ENCODE measurements at places on chromosomes 1 and 21.
A peak's percentile ranks its signal among the peaks of the same experiment; 100 is the strongest.

DNA sequence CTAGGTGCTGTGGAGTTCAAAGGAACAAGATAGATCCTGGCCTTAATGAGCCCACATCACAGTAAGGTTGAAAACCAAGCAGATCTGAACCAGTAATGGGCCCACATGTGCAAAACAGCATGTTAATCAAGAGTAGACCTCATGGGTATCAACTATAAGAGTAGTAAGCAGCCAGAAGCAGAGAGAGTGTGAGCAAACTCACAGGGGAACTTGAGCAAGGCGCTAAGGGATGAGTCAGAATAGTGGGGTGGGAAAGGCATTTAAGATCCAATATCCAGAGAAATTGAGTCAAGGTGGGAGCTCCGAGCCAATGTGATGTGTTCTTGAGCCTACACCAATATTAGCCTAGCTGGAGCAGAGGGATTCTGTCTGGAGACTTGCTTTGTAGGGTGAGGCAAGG lies 52.4 kb upstream of the GJA5 start:
- DNase-seq, result peak; percentile 65

GRCh38 chr1:214403431-214403830 lies 122.5 kb downstream of the SMYD2 start:
- no peak for DNase-seq

GRCh38 chr21:39131791-39132190 lies 51.5 kb downstream of the PSMG1 start:
- DNase-seq, result no peak

GRCh38 chr1:243287652-243288051 lies 31.8 kb downstream of the SDCCAG8 start:
- peak; percentile 13 for DNase-seq

DNA sequence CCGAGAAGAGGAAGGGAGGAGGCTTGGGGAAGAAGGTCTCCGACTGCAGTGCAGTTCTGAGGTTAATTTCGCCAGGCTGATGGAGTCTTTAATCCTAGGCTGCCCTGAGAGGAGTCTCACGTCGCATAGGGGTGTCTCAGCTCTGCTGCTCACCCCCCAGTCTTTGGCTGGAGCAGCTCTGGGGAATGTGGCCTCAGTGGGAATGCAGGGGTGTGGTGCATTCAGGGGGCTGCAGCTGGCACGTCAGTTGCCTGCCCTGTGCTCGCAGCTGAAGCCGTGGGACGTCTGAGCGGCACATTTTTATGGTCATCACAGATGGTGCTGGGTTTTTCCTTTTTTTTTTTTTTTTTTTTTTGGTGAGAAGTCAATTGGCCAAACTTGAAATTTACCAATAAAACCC lies 38.2 kb downstream of the ACTN2 start:
- no peak for DNase-seq

DNA sequence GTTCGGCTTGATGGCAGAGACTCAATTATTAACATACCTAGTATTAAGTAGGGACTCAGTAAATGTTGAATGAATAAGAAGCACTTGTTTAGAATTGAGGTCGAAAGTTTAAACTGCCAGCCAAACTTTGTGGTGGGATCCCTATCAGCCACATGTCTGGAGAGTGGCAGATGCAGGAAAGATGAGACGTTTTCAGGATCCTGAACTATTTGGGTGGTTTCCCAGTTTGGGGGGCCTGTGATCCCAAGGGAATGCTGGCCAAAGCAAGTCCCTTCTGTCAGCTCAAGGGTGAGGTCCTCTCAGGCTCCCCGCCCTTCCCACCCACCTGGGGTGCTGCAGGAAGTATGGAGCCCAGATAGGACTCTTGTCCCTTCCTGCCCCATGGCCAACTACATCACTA lies 38.6 kb downstream of the KCNC4 start:
- DNase-seq, result no peak

DNA sequence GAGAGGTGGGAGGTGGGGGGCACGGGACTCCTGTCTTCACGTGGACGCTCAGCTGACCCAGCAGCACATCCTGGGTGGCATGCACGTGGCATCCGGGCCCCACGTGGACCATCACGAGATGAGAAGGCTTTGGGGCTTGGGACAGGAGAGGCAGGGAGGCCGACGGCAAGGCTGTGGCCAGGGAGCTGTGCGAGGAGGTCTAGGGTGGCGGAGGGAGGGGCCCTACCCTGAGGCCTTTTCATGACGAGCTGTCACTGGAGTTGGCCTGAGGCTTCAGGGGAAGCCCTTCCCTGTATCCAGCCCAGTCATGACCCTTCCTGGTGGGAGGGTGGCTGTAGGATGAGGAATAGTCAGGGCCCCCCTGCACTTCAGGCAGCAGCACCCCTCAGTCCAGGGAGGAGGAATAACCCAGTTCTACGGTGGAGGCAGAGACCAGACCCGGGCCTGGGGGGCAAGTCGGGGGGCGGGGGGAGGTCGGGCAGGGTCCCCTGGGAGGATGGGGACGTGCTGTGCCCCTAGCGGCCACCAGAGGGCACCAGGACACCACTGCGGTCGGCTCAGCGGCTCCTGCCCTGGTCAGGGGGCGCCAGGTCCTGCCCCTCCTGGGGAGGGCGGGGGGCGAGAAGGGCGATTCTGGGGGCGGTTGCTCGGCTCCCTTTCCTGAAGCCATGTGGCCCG lies 2.0 kb upstream of the PERM1 start:
- peak; percentile 20 for DNase-seq

GRCh38 chr1:221742555-221743415 lies 896 bp upstream of the DUSP10 start:
- DNase-seq, result peak; percentile 95

DNA sequence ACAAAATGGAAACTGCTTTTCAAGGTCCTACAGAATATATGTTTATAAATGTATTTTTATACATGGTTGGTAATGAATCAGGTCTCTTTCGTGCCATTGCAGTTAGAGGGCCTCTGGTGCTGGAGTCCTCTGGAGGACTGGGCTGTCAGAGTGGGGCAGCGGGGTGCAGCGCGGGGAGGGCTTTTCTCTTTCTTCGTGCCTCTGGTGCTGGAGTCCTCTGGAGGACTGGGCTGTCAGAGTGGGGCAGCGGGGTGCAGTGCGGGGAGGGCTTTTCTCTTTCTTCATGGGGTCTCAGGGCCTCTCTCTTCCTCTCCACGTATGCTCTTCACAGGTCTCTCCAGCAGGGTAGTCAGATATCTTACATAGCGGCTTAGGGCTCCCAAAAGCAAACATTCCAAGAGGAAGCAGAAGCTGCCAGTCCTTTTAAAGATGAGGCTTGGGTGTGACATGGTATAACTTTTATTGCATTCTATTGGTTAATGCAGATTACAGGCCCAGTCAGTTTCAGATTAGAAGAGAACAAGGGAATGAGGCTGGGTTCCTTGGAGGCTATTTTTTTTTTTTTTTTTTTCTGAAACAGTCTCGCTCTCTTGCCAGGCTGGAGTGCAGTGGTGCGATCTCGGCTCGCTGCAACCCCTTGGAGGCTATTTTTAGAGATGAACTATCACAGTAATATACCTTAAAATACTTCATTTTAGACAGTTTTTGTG lies 13.1 kb downstream of the SDCCAG8 start:
- DNase-seq, result peak; percentile 69

DNA sequence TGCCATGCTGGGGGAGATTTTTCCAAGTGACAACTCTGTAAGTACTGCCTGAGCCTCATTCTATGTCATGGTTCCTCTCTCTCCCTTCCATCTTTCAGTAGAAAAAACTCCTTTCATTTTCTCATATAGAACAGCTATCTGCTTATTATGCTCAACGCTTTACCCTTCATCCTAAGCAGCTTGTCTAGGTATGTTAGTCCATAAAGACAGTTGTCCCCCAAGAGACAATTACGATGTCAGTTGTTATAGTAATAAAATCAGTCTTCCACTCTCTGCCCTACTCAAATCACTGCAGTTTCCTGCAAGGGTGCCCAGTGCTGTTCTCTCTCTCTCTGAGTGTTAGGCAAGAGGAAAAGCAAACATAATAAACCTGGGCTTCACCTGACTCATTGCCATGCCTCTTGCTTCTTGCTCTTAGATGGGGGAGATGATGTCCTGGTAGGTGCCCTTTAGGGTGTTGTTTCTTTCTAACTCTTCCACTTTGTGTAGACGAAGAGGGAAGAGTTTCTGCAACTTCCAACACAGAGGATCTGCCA lies 59.4 kb downstream of the PAPPA2 start:
- DNase-seq, result no peak

DNA sequence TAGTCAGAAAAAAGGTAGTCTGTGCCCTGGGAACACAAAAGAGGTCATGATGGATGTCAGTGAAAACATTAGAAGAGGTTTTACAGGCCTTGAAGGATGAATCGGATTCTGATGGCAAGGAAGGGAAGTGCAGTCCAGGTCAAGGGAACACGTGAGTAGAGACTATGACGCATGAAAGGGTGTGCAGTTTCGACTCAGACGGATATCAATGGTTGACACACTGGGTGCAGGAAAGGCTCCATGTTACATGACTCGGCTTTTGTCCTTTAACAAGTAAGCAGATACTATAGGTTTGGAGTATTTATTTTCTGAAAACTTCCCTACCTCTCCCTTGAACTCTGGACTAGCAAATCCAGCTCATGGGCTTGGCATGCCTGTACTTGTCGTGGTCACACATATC lies 55.3 kb downstream of the SEC16B start:
- no peak for DNase-seq

GRCh38 chr1:209335178-209335577 lies 248.3 kb upstream of the CAMK1G start:
- peak; percentile 84 for DNase-seq

- no peak for DNase-seq
Observed at GRCh38 chr21:39531840-39532239, 80.1 kb downstream of the SH3BGR start.

- DNase-seq, result no peak
Observed at GRCh38 chr1:10623686-10624145, 149.0 kb downstream of the PEX14 start.

GRCh38 chr1:109383087-109383779 lies 14.5 kb downstream of the SORT1 start:
- peak; percentile 91 for DNase-seq

DNA sequence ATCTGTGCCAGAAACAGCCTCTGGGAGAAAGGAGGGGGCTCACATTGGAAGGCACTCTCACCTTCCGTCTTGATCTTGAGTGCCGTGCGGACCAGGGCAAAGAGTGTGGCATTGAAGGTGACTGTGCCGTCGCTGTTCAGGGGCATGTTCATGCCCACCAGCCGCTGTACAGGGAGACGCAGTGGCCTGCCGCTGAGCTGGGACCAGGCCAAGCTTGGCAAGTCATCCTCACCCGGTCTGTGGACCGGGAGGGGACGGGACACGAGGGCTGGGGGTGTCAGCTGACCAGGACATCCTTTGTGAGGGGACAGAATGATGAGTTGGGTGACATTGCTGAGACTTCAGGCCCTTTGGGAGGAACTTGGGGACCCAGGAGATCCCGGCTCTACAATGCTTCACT lies 25.0 kb upstream of the KIF21B start:
- no peak for DNase-seq

DNA sequence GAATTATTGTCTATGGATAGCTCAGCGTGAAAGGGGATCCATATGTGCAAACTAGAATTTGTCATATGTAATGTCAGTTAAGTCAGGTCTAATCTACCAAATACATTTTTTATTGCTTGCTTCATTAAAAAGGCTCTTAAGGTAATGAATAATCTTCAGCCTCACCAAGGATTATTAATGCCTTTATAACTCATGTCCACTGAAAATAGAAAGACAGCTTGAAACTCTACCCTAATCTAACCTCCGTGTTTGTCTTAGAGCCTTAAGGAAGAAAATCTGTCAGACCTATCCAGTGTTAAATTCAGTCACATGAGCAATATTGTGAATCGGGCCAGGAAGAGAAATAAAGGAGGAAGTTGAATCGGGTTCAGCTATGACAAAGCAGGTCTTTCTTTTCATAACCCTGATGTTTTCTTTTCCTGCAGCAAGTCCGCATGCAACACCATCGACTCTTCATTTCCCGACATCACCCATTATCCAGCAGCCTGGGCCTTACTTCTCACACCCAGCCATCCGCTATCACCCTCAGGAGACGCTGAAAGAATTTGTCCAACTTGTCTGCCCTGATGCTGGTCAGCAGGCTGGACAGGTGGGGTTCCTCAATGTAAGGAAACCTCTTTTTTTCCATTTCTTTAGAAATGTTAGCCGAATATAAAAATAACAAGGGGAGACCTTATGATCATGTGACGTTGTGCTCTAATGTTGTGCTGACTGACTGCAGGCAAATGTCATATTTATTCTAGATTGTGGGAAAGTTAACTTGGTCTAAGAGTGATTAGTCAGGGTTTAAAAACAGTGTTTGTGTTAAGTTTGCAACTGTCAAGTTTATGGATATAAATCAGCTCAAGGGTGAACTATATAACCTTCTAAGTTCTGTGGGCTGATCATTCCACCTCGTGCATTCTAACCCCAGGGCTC lies 321.0 kb downstream of the TM2D1 start:
- no peak for DNase-seq

DNA sequence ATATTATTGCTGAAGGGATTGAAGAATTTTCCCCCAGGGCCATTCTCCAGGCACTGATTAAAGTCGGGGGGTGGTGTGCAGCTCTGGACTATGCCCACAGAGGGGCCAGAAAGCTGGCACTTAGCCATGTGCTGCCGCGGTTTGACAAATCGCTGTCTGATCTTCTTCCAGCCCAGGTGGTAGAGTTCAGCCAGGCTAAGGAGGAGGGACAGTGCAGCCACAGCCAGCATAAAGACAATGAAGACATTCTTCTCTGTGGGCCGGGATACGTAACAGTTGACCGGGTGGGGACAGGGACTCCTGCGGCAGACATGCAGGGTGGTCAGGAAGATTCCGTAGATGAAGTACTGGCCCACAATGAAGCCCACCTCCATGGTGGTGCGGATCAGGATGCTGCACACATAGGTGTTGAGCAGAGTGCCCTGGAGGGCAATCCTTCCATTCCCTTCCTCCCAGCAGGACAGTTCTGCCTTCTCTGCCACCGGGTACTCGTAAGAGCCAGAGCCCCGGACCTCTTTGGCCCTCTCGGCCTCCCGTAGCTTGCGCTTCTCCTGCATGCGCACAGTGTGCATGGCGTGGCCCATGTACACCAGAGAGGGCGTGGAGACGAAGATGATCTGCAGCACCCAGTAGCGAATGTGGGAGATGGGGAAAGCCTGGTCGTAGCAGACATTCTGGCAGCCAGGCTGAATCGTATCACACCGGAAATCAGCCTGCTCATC lies 1.9 kb downstream of the GJA5 start:
- no peak for DNase-seq

GRCh38 chr1:65319141-65319540 lies 9.8 kb downstream of the DNAJC6 start:
- DNase-seq, result no peak

DNA sequence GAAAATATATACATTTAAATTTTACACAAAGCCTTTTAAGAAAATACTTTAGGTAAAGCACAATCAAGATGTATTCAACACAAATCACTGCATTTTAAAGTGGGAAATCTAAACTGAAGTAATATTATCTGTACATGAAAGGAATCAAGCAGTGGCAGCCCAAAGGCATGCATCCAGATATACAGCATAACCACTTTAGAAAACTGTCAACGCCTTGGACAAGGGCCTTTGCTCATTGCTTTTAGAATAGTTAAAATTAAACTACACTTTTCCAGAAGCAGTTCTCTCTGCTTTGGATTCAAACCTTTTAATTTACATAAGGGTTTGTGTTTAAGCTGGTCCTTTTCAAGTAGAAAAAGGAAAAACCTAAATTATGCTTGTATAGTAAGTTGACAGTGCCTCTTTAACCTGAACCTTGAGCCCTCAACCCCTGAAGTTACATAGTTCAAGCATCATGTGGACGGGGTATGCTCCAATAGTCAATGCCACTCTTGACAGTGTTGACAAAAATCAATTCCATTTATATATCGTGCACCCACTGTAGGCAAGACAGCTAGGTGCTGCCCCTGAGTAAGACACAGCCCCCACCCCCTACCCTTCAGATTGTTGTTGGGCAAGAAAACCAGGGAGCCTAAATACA lies 22.9 kb downstream of the TOR3A start:
- no peak for DNase-seq
